T47D (cell line): ENCODE measurements at places on chromosomes 5 and 9.
A peak's percentile ranks its signal among the peaks of the same experiment; 100 is the strongest.

GRCh38 chr9:131706608-131706970, 33.3 kb downstream of the RAPGEF1 start:
- DNase-seq = no peak

DNA sequence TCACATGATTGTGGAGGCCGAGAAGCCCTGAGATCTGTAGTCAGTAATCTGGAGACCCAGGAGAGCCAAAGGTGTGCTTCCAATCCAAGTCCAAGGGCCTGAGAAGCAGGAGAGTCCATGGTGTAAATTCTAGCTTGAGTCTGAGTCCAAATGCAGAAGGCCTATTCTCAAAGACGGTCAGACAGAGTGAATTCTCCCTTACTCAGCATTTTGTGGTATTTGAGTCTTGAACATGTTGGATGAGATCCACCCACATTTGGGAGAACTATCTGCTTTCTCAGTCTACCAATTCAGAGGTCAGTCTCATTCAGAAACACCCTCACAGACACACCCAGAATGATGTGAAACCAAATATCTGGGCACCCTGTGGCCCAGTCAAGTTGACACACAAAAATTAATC, 128.8 kb upstream of the PTCH1 start:
- no peak for DNase-seq

GRCh38 chr9:71036501-71036900, 84.9 kb downstream of the TRPM3 start:
- no peak for DNase-seq

- DNase-seq = no peak
These were observed 45.2 kb downstream of the RNF130 start for GRCh38 chr5:180026320-180026719.

DNA sequence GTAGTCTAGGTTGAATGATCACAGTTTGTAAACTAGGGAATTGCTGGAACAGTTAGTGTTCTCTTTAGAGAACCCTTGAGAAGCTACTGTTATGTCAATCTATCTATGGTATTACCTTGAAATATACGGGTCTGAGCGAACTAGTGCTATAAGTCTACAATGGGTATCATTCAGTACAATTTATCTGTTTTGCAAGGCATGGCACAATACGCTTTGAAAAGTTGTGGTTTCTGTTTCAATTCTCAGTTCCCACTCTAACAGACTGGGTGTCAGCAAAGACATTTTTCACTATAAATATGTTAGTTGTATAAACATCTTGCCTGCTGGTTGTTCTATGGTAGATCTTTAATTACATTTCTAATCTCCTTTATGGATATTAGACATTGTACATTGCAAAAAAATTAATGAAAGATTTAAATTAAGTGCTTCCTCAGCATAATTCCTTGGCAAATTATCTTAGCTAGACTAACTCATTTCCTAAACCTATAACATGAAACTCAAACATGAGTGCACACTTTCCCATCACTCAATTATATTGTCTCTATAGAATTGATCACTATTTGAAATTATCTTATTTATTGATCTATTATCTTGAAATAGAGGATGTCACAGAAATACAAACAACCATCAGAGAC, 24.9 kb upstream of the SLCO6A1 start:
- no peak for DNase-seq

GRCh38 chr9:130185490-130186031, 13.4 kb downstream of the NCS1 start:
- no peak for DNase-seq

DNA sequence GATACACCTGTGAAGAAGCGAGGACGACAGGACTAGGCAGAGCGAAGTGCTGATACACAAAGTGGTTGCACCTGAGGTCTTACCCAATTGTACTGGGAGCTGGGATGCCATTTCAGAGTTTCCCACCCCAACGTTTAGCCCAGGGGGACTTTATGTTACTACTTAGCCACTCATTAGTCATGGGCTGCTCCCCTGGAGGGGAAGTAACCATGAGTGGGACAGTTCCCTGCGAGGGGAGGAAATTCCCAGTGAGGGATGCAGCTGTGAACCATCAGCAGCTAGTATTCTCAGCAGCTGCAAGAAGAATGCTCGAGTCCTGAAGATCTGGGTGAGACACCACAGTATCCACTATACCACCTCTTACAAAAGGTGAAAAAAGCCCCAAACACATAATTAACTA, 93.7 kb upstream of the ACTBL2 start:
- no peak for DNase-seq

DNA sequence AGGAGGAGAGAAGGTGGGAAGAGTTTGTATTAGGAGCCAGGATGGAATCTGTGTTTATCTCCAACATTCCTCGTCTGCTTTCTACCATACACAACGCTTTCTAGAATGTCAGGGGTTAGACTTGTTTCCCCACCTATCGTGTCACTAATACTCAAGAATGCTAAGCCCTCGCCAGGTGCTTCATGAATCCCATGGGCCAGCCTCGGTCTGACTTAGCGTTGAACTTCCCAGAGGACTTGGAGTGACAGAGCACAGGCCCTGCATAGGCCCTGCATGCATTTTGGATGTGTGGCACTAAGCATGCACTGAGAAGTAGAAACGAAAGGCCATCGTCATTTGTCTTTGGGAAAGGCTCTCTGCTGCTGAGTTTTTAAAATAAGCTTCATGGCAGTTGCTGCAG, 328.7 kb downstream of the NSG2 start:
- DNase-seq = no peak

GRCh38 chr5:36041537-36041845, 25.2 kb downstream of the UGT3A2 start:
- DNase-seq = no peak

DNA sequence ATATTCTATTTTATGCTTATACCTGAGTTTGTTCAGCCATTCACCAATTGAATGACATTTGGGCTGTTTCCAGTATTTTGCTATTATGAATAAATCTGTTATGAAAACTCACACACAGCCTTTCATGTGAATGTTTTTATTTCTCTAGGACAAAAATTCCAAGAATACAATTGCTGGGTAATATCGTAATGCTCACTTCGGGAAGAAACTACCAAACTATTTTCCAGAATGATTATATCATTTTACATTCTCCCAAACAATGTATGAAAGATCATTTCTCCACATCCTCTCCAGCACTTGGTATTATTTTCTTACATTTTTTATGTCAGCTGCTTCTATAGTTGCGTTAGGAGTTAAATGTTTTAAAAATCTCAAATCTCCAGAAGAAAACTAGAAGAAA, 58.3 kb upstream of the LHFPL2 start:
- DNase-seq = no peak

GRCh38 chr5:96573513-96573894, 88.7 kb upstream of the CAST start:
- no peak for DNase-seq

- DNase-seq = no peak
These were observed 11.6 kb downstream of the NAIP start for GRCh38 chr5:71013575-71013974.

DNA sequence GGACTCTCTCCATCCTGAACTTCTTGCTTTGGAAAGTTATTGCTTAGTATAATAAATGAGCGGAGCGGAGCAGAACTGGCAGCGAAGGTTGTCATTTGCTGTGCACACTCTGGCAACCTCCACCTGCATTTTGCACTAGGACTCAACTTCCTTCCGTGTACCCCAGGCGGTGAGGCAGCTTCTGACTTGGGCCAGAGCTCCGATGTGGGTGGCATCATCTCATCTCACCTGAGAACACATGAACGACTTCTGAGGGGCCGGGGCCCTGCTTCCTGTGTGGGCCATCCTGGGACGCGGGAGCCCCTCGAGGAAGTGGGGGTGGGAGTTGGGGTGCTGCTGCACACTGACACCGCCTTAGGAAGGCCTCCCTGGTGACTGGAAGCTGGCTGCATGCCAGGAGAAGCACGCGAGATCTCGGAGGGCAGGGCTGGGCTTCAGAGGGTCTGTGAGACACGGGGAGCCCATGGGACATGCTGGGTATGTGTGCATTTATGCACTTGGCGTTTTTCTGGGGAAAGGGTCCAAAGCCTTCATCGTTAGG, 56.5 kb upstream of the COL5A1 start:
- DNase-seq = no peak

DNA sequence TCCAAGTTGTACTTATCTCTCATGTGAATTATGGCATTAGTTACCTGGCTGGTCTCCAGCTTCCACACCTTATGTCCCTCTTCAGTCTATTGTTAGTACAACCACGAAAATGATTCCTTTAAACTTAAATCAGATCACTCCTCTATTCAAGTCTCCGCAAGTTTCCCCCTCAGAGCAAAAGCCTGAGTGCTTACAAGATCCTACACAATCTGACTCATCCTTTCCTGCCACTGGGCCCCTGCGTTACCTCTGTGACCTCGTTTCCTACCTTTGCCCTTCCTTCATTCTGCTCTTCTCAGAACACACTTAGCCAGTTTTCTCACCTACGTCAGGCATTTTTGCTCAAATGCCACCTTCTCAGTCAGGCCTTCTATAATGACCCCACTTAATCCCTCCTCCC, 45.1 kb upstream of the GLIS3 start:
- no peak for DNase-seq

DNA sequence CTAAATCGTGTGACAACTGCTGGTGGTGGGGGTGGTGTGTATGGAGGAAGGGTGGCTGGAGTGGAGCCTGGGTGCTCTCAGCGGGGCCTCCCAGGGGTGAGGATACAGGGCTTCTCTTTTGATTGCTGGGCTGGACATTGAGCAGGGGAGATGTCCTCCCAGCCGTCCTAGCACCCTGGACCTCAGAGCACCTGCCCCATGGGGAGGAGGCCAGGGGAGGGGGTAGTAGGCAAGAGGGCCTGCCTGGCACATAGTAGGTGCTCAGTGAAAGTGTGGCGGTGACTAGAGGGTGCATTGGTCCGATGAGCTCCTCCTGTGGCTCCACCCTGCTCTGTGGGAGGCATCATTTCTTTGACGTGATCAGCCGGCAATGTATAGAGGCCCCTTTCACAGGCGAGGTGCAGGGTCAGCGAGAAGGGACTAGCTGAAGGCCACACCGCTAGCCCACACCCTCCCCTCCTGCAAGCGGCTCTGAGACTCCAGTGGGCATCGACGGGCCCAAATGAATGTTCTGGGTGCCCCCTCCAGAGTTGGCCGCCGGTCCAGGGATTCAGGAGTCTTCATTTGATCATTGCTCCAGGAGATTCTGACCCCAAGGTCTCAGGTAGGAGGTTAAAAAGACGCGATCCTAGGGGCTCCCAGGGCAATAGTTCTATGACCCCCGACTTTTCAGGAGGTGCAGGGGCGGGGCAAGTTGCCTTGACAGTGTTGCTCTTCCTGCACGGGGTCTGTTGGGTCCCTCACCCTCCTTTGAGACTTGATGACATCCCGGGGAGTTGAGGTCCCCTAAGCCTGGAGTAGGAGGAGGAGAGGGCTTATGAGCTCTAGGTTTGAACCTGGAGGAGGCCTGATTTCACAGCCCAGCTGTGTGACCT, 255.5 kb downstream of the PBX3 start:
- no peak for DNase-seq

- no peak for DNase-seq
These were observed 59.9 kb downstream of the ZFAND5 start for GRCh38 chr9:72305102-72305546.

GRCh38 chr9:89854715-89855475, 250.1 kb downstream of the GADD45G start:
- DNase-seq = no peak

GRCh38 chr9:130295945-130296782, 30.6 kb downstream of the HMCN2 start:
- no peak for DNase-seq

DNA sequence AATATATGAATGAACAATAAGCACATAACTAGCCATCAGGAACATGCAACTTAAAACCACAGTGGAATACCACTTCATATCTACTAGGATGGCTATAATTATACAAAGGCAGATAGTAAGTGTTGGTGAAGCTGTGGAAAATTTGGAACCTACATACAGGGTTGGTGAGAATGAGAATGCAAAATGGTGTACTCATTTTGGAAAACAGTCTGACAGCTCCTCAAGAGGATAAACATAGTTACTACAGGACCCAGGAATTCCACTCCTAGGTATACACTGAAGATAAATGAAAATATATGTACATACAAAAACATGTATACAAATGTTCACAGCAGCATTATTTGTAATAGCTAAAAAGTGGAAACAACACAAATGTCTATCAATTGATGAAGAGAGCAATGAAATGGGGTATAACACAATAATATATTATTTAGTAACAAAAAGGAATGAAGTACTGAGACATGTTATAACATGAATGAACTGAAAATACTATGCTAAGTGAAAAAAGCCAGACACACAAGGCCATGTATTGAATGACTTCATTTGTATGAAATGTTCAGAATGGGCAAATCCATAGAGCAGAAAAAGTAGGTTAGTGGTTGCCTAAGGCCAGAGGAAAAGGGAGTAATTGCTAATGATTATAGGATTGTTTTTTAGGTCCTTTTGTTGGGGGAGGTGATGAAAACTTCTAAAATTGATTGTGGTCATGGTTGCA, 31.2 kb upstream of the CDK5RAP2 start:
- peak; percentile 65 for DNase-seq

GRCh38 chr9:112283582-112284253, 49.7 kb downstream of the PTBP3 start:
- no peak for DNase-seq

DNA sequence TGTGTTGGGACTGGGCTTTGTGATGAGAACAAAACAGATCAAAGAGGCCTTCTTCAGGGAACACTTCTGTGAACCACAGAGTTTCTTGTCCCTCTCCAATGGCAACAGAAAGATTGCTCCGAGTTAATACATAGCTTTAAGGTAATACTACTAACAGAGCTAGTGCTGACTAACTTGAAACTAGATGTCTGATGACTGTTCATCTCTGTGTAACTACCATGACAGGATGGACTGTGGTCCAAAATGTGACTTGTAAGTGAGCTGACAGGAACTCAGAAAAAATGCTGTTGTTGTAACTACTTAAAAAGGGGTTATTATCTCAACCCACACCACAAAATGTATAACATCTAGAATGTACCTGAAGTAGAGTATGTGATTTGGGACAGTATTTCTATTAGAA, 630.2 kb upstream of the DMAC1 start:
- no peak for DNase-seq

GRCh38 chr5:140042393-140042642, 781 bp downstream of the NRG2 start:
- no peak for DNase-seq

GRCh38 chr9:78288214-78288892, 8.6 kb upstream of the PSAT1 start:
- no peak for DNase-seq

DNA sequence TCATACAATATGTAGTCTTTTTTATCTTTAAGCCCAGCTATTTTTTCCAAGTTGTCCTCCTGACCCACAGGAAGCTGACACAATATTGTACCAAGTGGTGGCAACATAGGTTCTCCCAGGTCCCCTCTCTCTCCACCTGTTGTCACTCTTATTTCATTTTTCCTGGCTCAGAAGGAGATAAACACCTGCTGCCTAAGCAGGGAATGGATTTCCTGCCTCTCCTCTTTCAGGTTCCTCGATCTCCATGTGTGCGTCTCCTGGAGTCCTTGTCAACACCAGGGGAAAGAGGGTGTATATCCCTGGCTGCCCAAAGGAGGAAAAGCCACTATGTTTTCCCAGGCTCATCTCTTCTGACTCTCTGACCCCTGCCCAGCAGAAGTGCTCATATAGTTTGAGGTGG, 81.8 kb upstream of the KLF9 start:
- DNase-seq = no peak

GRCh38 chr5:114402206-114402605, 40.3 kb downstream of the KCNN2 start:
- no peak for DNase-seq

- DNase-seq = no peak
These were observed 240.2 kb upstream of the SEMA6A start for GRCh38 chr5:116814626-116815385.

- no peak for DNase-seq
These were observed 49.2 kb upstream of the SLC44A1 start for GRCh38 chr9:105195259-105195658.

- DNase-seq = no peak
These were observed 230 bp downstream of the SLC44A1 start for GRCh38 chr9:105244734-105245028.
